NCI-H1436 treated with DMSO at 0.1 percent for 48 hours (cell line): ENCODE measurements at places on chromosomes 5 and 9.

DNA sequence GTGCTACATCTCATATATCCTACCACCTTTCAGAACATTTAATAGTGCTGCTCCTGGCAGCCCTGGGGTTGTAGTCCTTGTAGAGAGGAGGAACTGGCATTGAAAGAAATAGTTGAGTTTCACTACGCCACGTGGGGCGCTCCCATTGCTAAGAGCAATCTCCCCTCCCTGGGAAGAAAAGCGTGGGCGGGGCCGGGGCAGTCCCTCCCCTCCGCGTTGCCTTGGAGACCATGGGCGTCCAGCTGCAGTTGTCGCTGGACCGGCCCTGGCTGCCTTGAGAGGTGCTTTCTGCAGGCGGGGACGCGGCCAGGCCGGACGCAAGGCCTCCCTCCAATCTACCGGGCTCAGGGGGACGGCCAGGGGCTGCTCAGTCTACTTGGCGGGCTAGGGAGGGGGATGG, 368 bp upstream of the CCDC180 start:
- no peak for DNase-seq

- DNase-seq = no peak
Observed at GRCh38 chr5:56415356-56415765, 182.2 kb upstream of the ANKRD55 start.

DNA sequence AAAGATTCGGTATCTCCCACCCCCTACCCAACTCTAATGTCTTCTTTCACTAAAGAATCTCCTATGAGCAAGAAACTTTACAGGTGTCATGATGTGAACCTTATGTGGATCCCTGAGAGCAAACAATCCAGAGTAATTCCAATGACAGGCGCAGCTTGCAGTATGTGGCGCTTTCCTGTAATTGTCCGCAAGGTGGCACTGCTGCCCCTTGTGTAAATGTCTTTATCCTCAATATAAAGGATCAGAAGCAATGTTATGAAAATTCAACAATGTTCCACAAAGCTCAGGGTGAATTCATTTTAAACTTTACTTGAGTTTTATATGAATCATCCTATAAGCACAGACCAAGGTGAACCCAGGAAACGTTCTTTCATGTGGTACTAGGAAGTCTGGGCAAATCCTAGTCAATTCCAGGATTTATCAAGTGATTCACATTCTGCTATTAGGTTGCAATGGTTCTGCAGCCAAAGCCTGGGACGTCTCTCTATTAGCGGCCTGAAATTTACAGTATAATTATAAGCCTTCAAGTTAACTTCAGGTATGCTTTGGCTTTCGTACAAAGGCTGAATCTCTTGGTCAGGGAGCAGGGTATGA, 113.7 kb downstream of the TRPM6 start:
- no peak for DNase-seq

DNA sequence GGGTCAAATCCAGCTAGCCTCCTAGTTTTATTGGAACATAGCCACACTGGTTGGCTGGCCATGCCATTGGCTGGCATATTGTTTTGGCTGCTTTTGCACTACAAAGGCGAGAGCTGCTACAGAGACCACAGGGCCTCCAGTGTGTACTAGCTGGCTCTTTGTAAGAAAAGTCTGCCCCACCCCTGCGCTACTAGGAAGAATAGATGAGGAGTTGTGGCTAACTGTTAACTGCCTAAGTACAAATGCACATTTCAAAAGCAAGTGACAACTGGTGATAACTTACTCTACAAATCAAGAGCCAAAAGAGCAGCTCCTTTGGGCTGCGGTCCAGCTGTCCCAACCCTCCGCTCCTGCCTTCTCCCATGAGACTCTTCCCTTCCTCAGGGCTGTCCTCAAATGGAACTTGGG, 63.9 kb downstream of the SERINC5 start:
- DNase-seq = no peak

DNA sequence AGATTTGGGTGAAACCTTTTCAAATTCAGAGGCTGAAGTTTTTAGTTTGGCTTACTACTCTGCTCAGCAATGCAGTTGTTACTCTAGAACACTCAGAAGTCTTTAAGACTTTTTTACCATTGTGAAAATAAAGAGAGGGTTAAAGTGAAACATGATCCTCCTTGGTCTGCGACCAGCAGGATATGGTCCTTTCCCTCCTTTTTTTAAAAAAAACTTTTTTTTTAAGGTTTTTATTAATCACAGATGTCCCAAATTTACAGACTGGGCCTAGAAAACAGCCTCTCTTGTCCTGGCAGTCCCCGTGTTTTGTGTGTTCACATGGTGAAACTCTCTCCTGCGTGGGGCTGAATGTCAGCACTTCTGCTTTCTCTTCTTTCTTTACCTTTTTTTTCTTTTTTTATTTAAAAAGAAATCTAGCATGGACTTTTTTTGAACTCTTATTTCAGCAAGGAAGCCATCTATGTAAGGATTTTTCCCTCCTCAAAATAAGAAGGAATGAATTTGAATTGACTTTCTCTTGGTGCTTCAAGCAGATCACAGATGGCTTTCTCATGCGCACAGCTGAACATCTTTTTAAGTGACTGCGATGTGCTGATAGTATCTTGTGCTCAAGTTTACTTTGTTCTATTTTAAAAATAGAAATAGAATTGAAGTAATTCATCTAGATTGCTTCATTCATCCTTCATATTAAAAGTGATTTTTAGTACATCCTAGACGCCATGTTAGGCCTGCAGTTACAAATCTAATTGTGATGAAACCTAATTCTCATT, 128.7 kb upstream of the OTULINL start:
- DNase-seq = no peak

DNA sequence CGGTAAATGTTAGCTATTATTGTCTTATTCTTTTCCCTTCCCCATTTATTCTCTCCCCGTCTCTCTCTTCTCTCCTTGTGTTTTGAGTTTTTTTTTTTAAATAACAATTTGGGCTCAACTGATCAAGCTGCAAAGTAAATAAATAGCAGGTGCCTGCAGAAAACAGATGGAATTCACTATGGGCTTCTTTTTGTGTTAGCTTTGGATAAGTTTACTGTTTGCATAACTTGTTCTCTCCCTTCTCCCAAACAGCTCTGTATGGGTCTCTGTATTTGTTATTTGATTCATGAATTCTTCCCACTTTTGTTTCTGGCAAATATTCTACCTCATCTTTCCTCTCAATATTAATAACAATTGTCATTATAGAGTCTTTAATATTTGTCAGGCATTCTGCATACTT, 111.8 kb upstream of the ASTN2 start:
- no peak for DNase-seq
